Aortic smooth muscle cell (primary cell): ENCODE measurements at places on chromosomes 6 and 20. TPM values are rescaled to one million over a fixed set of nuclear protein-coding genes. Genes with fewer than 3 reads are reported as not detected.

NHSL1 gene
- total RNA-seq, result 4.3 and 4.6 TPM in 2 replicates

ZFP57 gene
- 0.13 TPM in 1 of 2 replicates, not detected in the other for total RNA-seq

TCP11 gene
- 0.13 and 0.25 TPM in 2 replicates for total RNA-seq

PRL gene
- not detected in 2 replicates for total RNA-seq

ANKRD66 gene
- not detected in 2 replicates for total RNA-seq

APCDD1L gene
- total RNA-seq, result 2.4 and 2.9 TPM in 2 replicates

ARFGEF3 gene
- total RNA-seq, result 0.25 and 0.26 TPM in 2 replicates

COL20A1 gene
- total RNA-seq, result not detected in 2 replicates

ZBP1 gene
- not detected in 2 replicates for total RNA-seq

ADGRG6 gene
- under 0.01 and 0.12 TPM in 2 replicates for total RNA-seq

PSMB9 gene
- 18.5 and 23.4 TPM in 2 replicates for total RNA-seq

STMN3 gene
- total RNA-seq, result 13.7 and 22.9 TPM in 2 replicates

SPATS1 gene
- not detected in 2 replicates for total RNA-seq
